Diencephalon (tissue), 1 donor: ENCODE measurements at places on chromosomes 1 and 21. TPM values are rescaled to one million over a fixed set of nuclear protein-coding genes. Genes with fewer than 3 reads are reported as not detected.

Gene SLC9C2
- total RNA-seq = 4.8 TPM

Gene STRIP1
- 102 TPM for total RNA-seq

Gene HCN3
- total RNA-seq = 22.8 TPM

Gene ZBTB8B
- total RNA-seq = 16.4 TPM

Gene ACTN2
- 9.7 TPM for total RNA-seq

Gene USF1
- 93.4 TPM for total RNA-seq

Gene OR2T5
- not detected for total RNA-seq

Gene C1orf210
- total RNA-seq = not detected

Gene CHD1L
- total RNA-seq = 18.0 TPM

Gene OXCT2
- total RNA-seq = 0.46 TPM
